DMS53 (cell line): ENCODE measurements at places on chromosomes 16 and 17.

GRCh38 chr16:67438098-67438791 lies 7.3 kb downstream of the HSD11B2 start:
- no peak for DNase-seq

DNA sequence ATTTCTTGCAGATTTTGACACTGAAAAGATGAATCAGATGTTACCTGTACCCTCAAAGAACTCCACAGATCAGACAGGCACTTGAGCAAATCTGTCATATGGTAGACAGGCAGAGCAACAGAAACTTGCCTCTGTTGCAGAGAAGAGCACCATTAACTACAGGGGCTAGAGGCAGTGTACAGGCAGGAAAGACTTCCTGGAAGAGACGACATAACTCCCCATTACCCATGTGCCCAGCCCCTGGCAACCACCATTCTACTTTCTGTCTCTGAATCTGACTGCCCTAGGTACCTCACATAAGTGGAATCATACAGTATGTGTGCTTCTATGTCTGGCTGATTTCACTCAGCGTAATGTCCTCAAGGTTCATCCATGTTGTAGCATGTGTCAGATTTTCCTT lies 15.5 kb downstream of the GFOD2 start:
- DNase-seq, result no peak

- DNase-seq, result no peak
These were observed 64.3 kb downstream of the PIGL start for GRCh38 chr17:16281351-16281750.

GRCh38 chr17:81599719-81600486 lies 37.0 kb downstream of the NPLOC4 start:
- no peak for DNase-seq

- no peak for DNase-seq
These were observed 266.0 kb downstream of the ENGASE start for GRCh38 chr17:79340333-79341221.

GRCh38 chr16:29994600-29995323 lies 655 bp downstream of the HIRIP3 start:
- peak; percentile 57 for DNase-seq

GRCh38 chr16:24478401-24478800 lies 61.0 kb upstream of the RBBP6 start:
- DNase-seq, result peak; percentile 38

DNA sequence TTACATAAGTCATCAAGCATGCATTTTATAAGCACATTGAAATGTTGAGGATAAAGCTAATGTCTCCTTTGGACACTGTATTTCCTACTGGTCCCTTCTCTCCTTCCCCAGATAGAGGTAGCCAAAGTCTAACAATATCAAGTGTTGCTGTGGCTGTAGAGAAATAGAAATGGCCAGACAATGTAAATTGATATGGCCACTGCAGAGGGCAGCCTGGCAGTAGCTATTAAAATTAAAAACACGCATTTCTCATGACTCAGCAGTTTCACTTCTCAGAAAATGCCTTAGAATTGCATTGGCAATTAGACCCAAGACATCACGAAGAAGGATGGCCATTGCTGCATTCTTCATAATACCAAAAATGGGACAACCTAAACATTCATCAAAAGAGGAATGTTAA lies 46.8 kb upstream of the MRTFB start:
- DNase-seq, result peak; percentile 29

DNA sequence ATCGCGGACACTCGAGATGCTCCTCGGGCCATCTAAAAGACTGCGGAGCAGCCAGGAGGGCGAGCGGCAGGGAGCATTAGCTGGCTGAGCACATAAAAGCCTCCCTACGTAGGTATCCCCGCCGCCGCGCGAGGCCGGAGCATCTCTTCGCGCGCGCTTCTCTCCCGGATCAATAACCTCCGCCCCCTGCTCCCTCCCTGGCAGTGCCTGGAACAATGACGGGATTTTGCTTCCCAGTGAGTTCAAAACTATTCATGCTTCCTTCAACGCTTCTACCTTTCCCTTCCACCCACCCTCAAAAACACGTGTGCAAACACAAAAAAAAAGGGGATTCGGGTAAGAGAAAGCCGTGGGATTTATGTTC lies 984 bp downstream of the CENPV start:
- DNase-seq, result peak; percentile 70

DNA sequence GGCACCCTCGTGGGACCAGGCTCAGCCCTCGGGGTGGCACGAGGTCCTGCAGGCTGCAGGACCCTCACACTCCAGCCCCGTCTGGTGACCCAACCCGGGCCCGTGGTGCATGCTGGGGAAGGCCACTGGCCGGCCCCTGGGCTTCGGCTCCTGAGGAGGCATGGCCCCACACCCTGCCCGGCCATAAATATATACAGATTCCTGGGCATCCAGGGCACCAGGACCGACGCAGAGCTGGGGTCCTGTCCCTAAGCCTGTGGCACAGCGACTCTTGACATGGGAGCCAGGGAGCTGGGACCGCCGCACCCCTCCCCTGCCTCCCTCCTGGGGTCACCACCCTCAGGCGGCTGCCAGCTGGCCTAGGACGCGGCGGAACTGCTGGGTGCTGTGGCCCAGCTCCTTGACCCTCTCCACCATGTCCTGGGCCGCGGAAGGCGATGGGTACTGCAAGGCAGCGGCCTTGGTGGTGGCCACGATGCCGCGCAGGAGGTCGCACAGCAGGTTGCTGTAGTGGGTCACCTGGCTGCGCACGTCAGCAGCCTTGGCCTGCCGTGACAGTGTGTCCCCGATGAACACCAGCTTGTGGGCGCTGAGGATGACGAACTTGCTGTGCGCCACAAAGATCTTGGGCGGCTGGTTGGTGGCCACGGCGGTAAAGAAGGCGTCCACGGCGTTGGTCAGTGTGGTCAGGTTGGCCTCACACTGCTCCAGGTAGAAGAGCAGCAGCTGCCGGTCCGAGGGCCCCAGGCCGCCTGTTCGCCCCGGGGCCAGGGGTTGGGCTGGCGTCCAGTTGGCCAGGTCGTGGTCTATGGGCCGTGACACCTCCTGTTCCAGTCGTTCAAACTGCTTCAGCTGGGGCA lies 10.6 kb downstream of the CTRB1 start:
- no peak for DNase-seq

- DNase-seq, result no peak
These were observed 11.6 kb upstream of the WDR45B start for GRCh38 chr17:82659886-82660285.

DNA sequence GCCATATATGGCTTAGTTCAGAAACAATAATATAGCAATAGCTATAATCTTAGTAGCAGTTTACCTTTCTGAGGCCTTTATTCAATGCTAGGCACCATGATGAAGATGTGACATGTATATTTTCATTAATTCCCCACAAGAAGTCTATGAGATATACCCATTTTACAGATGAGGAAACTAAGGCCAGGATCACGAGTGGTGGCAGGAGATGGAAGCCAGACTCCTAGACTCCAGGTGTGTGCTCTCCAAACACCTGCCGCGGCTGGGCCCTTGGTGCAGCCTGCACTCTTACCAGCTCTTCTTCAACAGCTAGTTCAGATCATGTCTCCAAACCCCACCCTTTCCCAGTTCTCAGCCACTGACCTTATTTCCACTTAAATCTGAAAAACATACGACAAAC lies 15.2 kb downstream of the NXPH3 start:
- no peak for DNase-seq

- no peak for DNase-seq
These were observed 401.0 kb upstream of the EEF2KMT start for GRCh38 chr16:5498562-5498961.

DNA sequence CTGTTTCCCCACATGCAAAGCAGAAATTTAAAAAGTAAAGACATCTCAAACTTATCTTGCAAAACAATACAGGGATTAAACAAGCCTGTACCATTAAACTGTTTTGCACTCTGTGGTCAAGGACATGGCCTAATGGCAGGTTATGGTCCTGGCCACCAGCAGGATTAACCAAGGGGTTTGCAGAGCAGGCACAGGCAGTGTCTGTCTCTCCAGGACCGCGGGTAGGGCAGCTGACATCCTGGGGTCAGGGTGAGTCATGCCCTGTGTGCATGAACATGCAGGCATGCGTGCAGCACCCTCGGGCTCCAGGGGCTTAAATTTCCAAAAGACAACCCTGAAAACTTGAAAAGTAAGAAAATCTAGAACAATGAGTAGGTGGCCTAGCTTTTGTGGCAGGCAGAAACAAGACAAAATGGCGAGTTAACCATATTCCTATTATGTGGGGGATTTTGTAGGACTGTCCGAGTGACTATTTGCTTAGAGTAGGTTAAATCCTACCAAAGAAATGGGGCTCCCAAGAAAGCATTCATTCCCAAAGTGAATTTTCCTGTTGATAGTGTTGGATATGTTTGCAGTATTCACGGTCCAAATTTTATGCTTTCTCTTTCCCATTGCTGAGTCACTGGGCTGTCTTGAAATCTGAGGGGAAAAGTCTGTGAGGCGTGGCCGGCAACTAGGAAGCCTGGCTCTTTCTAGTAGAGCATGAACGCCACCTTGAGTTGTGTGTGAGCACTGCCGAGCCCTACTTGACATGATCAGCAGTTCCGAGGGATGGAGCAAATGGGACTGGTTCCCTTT lies 158.4 kb upstream of the FAM20A start:
- peak; percentile 95 for DNase-seq

DNA sequence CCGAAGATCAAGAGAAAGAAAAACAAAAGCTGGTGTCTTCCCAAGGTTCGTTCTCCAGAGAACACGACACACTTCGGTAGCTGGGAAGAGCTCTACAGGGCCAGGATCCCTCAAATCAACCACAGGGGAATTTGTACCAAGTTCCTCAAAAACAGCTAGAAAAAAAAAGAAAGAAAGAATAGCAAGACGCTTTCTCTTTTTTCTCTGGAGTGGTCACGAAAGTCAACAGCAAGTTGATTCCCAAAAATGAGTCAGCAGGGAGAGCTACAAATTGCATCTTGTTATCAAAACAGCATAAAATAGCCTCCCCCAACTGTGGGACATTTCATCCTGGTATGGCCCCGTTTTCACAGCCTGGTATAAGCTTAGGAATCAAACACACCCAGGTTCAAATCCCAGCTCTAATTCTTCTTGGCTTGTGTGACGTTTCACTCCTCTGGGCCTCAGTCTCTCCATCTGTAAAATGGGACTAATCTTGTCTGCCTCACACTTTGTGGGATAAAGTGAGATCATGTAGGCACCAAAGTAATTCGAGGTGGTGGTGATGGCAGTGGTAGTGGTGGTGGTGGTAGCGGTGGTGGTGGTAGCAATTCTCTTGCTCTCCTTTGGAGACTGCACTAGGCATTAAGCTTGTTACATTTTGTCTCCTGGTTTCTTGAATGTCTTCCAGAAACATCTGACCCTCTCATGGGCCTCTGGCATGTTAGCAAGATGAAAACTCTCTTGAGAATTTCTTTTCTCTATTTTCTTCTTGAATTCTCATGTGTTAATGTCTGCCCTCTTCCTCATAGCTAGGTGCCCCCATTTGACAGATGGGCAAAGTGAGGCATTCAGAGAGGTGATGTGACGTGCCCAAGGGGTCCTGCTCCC lies 988 bp upstream of the IL21R start:
- DNase-seq, result no peak

GRCh38 chr17:78027121-78027520 lies 68.6 kb downstream of the TNRC6C start:
- DNase-seq, result no peak

GRCh38 chr17:40580140-40580539 lies 14.9 kb upstream of the CCR7 start:
- no peak for DNase-seq

DNA sequence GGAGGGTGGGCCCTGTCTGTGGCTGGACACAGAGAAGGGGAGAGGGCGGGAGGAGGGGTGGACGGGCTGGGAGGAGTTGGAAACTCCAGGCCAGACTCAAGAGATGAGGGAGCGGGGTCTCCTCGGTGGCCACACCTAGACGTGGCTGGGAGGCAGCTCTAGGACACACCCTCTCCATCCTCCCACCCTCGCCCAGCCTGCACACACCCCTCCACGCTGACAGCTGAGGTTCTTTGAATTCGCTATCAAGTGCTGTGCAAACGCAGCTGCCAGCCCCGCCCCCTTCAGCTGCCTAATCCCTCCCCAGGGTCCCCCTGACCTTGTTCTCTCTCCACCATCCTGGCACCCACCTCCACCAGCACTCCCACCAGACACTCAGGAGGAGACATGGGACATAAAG lies 48.7 kb downstream of the DNAH17 start:
- DNase-seq, result peak; percentile 93

DNA sequence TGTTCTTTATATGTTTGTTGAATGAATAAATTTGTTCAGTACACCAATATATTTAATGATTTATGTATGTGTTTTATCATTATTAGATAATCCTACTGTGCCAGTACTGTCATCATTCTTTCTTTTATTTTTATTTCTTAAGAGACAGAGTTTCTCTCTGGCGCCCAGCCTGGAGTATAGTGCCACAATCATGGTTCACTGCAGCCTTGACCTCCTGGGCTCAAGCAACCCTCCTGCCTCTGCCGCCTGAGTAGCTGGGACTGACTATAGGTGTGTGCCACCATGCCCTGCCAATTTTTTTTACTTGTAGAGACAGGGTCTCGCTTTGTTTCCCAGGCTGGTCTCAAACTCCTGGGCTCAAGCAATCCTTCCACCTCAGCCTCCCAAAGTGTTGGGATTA lies 41.8 kb downstream of the PAFAH1B1 start:
- DNase-seq, result no peak

DNA sequence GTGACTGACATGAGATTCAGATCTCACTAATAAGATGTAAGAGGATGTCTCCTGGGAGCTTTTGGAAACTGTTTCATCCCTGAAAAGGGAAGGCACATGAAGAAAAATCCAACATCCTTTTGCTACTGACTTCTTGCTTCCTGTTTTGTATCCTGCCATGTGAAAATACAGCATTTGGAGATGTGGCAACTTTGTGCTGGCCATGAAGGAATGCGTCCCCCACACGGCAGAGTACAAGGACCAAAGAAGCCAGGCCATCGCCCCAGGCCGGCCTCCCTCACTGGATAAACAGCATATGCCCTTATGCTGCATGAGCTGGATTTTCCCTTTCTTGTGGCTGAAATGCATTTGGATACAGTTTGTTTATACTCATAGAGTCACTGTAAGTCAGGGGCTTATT lies 5.5 kb upstream of the HASPIN start:
- DNase-seq, result no peak

- DNase-seq, result no peak
These were observed 36.7 kb upstream of the ABR start for GRCh38 chr17:1216217-1217088.

- no peak for DNase-seq
These were observed 16.3 kb downstream of the IRF8 start for GRCh38 chr16:85915125-85915845.

- DNase-seq, result no peak
These were observed 27.7 kb downstream of the TPSG1 start for GRCh38 chr16:1197237-1197866.

GRCh38 chr17:17999364-18000029 lies 26.8 kb downstream of the DRC3 start:
- DNase-seq, result peak; percentile 22

- no peak for DNase-seq
These were observed 6.8 kb downstream of the MYO1D start for GRCh38 chr17:32870027-32870670.

- DNase-seq, result no peak
These were observed 29.0 kb downstream of the RTN4RL1 start for GRCh38 chr17:1995907-1996799.

- DNase-seq, result no peak
These were observed 8.3 kb downstream of the MYO15B start for GRCh38 chr17:75595920-75596313.
